ENCODE measurements at places on chromosomes 4 and X. TPM values are rescaled to one million over a fixed set of nuclear protein-coding genes. Genes with fewer than 3 reads are reported as not detected.

STK26 gene
- polyA plus RNA-seq = 0.67 TPM

GRCh38 chr4:169397762-169398161 lies 127.0 kb upstream of the SH3RF1 start:
- DNase-seq = no peak

- DNase-seq = no peak
These were observed 9.3 kb upstream of the SEC24B start for GRCh38 chr4:109424093-109424841.

ETDB gene
- polyA plus RNA-seq = not detected

DNA sequence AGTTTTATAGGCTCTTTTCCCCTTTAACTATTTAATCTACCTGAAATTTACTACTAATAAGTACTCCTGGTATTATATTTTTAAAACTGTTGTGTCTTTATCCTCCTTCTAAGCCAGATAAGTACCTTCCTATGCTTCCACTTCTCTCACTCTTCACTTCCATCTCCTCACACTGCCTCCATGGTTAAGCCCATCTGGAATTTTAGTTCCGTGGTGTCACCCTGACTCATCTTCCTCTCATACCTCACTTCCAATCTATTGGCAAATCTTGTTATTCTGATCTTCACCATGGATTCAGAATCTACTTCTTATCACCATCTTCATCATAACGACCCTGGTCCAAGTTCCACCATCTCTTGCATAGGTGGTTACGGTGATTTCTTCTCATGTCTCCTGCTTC lies 32.7 kb upstream of the DAPP1 start:
- no peak for DNase-seq

FAM47E gene
- polyA plus RNA-seq = 0.23 TPM

DNA sequence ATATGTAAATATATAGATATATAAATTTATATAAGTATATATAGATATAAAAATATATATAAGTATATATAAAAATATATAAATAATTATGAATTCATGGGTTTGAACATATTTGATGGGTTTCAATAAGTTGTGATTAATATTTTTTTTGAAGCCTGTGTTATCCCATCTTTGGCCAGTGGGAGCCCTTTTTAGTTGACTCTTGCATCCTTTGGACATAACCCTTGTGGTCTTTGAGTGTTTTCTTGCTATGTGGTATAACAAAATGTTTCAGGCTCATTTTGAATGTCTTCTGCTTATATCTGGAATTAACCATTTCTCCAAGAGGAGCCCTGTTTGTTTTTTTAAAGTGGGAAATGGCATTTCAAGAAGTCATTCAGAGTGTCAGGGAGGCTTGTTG lies 15.2 kb downstream of the SNX25 start:
- no peak for DNase-seq

SHROOM4 gene
- 0.59 TPM for polyA plus RNA-seq

DNA sequence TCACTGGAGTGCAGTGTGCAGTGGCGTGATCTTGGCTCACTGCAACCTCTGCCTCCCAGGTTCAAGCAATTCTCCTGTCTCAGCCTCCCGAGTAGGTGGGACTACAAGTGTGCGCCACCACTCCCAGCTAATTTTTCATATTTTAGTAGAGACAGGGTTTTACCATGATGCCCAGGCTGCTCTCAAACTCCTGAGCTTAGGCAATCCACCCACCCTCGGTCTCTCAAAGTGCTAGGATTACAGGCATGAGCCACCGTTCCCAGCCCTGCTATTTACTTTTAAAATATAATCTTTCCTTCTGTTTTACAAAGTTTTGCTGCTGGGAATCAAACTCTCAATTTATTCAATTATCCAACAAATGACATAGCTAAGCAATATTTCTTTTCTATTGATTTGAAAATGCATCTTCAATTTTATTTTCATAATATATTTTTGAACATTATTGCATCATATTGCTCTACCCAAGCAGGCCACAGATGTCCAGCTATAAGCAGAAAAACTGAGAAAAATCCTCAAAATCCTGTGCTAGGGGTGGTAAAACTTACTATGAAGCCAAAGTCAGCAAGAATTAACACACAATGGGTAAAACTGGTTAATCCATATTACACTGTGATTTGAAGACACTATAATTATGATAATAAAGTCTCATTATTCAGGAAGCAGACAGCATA lies 5.2 kb downstream of the TIFA start:
- no peak for DNase-seq

- DNase-seq = no peak
These were observed 43.5 kb downstream of the MID1 start for GRCh38 chrX:10576777-10577447.

GRCh38 chrX:153565996-153566580 lies 32.9 kb downstream of the CCNQ start:
- DNase-seq = no peak

DNA sequence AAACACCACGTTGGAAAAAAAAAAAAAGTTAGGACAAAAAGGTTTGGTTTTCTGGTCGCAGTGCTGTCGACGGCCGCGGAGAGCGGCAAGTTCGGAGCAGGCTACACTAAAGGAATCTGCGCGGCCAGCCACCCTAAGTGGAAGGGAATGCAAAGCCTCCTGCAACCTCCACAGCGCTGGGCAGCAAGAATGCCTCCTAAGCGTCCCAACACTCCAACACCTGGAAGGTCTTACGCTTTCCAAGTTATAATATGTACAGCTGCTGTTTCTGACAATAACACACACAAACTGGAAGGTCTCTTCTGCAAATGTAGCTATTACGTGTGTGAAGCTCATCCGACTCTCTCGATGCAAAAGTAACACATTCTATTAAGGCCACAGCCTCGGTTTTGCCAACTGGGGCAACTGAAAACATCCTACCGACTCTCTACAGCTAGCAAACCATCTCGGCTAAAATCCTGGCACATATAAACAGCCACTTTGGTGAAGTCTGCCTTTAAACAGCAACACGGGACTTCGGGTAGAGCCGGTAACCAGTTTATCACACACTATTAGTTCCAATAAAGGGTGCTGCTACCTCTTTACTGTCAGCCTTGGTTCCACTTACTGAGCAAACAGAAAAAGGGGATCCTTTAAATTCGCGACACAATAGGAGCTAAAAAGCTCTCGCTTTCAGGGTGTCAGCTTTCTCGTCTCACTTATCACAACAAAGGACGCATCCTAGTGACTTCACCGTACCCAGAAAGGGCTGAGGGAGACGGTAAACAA lies 895 bp downstream of the SMIM14 start:
- DNase-seq = no peak

- no peak for DNase-seq
These were observed 3.9 kb upstream of the TRIM60 start for GRCh38 chr4:165027762-165028402.

DNA sequence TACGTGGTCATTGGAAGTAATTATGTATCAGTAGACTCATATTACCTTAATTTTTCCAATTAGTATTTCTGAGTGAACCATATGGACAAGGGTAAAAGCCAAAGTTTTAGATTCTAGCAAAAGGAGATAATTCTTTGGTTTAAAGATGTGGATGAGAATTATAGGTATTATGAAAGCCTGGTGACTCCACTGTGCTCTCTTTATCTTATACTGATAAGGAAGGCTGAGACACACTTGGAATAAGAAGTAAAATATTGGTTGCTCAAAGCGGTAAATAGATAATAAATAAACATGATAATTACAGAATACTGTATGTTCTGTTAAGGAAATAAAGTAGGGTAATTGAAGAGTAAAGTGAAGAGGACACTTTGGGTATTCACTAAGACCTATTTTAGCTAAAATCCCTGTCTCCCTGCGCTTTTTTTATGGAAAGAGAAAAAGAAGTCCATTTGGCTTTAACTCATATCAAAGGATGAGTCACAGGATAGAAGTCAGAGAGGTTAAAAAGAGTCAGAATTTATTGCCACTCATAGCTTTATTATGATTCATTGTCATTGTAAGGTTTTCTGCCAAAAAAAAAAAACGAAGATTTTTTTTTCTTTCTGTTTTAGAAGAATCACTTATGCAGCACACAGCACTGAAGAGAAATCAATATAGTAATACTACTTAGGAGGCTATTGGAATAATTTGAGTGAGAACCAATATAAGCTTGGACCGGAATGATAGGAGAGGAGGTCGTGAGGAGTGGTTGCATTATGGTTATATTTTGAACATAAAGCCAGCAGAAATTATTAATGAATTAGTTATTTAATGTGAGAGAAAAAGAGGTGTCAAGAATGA lies 2463.1 kb downstream of the ARAP2 start:
- DNase-seq = peak; percentile 29

EFHC2 gene
- not detected for polyA plus RNA-seq

DNA sequence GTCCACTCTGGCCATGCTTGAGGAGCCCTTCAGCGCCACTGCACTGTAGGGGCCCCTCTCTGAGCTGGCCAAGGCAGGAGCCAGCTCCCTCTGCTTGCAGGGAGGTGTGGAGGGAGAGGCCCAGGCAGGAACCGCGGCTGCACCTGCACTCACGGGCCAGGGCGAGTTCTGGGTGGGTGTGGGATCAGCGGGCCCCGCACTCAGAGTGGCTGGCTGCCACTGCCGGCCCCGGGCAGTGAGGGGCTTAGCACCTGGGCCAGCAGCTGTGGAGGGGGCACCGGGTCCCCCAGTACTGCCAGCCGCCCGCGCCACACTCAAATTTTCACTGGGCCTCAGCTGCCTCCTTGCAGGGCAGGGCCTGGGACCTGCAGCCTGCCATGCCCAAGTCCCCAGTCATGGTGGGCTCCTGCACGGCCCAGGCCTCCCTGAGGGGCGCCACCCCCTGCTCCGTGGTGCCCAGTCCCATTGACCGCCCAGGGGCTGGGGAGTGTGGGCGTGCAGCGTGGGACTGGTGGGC lies 347.2 kb upstream of the SPOCK3 start:
- DNase-seq = no peak

- no peak for DNase-seq
These were observed 38.1 kb upstream of the STIM2 start for GRCh38 chr4:26822546-26822945.

GRCh38 chr4:19993242-19993641 lies 258.5 kb upstream of the SLIT2 start:
- DNase-seq = peak; percentile 10

GRCh38 chrX:111521169-111521568 lies 9.7 kb downstream of the SERTM2 start:
- DNase-seq = no peak

- DNase-seq = no peak
These were observed 933.2 kb downstream of the ADGRL3 start for GRCh38 chr4:62133101-62133897.

GRCh38 chr4:23171976-23172375 lies 479.2 kb downstream of the GBA3 start:
- peak; percentile 1 for DNase-seq

FGFBP2 gene
- not detected for polyA plus RNA-seq

- no peak for DNase-seq
These were observed 31.5 kb downstream of the BLOC1S4 start for GRCh38 chr4:6747294-6748051.

DNA sequence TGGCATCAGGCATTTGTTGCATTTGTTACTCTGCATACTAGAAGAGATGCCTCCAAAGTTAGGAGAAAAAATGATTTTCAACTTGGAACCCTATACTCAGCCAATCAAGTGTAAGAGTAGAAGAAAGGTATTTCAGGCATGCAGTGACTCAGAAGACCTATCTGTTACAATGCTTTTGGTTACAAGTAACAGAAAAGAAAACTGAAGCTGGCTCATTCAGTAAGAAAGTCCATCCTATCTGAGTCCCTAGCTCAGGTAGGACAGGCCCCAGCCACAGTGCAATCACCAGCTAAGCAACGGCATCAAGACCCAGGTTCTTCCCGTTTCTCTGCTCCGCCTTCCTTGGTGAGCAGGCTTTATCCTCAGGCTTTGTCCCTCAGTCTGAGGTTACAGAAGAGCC lies 23.3 kb downstream of the MECP2 start:
- no peak for DNase-seq

NHS gene
- 2.2 TPM for polyA plus RNA-seq

DNA sequence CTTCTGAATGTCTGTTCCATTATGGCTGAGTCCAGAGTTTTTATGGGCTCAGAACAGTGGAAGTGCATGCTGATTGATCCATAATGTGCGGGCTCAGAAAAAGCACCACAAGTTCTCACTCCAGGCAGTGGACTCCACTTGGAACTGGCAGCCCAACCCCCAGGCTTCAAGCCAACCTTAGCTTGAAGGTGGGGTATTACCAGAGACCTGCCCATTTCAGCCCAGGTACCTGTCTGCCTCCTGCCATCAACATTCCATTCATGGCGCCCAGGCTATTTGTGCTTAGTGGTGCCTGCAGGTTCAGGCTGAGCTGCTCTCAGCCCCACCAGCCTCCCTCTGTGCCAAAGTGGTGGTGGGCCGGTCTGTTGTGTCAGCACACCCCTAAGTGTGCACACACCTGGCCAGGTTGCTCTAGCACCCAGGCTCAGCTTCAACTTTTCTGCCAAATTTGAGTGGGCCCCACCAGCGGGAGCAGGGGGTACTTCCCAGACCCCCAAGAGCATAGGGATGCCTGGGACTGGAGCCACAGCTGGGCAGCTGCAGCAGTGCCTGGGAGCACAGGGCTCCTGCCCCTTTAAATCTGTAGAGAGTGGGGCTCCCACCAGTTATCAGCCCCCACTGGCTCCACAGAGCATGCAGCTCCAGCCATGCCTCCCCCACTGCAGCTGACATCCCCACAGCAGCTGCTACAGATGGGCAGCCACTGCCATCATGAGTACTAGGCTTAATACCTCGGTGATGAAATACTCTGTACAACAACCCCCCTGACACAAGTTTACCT lies 1025.3 kb downstream of the PCDH19 start:
- DNase-seq = no peak

USP17L27 gene
- not detected for polyA plus RNA-seq

Data from BJ (cell line).